Amniotic stem cell (primary cell): ENCODE measurements at places on chromosomes 5 and 9.
A peak's percentile ranks its signal among the peaks of the same experiment; 100 is the strongest.

GRCh38 chr5:122385286-122385685 is 73.2 kb downstream of the SNCAIP start:
- DNase-seq = no peak

GRCh38 chr5:52840277-52841050 is 52.7 kb downstream of the ITGA1 start:
- DNase-seq = no peak

GRCh38 chr9:13750639-13751038 is 471.1 kb upstream of the MPDZ start:
- DNase-seq = no peak

GRCh38 chr9:278651-279050 is 64.0 kb downstream of the DOCK8 start:
- no peak for DNase-seq

DNA sequence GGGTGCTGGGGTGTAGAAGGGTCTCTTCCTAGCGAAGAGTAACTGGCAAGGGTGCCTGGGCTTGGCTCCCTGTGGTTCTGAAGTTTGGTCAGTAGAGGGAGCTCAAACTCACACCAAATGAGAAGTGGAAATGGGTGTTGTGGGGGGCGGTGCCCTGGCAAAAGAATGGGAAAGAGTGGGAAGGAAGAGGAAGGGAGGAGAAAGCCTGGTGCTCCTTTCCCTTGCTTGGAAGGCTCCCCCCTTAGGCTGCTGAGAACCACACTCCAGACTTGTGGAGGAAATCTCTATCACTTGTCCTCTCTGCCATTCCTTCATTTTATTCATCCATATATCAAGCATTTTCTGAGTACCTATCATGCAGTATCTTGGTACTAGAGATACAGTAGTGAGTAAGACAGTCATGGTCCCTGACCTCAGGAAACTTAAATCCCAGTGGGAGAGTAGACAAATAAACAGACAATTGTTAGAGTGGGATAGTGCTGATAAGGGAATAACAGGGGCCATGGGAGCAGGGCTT is 13.0 kb downstream of the SLC4A9 start:
- DNase-seq = peak; percentile 28

DNA sequence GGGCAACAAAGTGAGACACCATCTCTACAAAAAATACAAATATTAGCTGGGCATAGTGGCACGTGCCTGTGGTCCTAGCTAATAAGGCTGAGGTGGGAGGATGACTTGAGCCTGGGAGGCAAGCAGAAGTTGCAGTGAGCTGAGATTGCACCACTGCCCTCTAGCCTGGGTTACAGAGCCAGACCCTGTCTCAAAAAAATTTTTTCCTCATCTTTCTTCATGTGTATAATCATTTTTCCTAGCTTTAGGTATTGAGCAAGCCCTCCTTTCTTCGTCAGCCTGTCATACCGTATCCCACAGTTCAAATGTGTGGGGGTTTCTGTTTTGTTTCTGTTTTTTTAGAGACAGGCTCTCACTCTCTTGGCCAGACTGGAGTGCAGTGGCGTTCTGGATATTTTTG is 41.3 kb downstream of the EHMT1 start:
- no peak for DNase-seq

DNA sequence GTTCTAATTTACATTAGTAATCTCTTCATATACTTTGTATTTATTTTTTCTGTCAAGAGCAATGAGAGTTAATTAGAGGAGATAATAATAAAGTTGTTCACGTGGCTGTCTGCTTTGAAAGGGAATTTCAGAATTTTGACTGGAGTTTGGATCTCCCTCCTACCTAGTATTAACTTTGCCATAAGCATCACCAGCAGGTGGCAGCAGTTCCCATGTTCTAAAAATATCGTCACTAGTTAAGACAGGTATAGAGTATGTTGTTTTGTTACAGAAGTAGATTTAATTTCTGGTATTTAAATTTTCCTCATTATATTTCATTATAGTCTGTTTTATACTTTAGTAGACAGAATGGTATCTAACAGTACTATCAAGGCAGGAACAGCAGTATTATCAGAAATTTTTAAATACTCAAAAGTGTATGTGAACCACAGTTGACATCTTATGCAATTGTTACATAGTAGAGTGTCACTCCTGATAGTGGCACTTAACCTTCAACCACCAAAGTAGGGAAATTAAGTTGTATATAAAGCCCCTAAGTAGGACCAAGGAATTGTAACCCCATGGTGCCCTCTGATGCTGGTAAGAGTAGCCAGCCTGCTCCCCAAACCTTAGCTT is 20.4 kb downstream of the GNPDA1 start:
- peak; percentile 35 for DNase-seq

GRCh38 chr9:98552331-98552730 is 156.4 kb downstream of the GABBR2 start:
- no peak for DNase-seq

GRCh38 chr5:60259730-60260129 is 366.2 kb upstream of the PDE4D start:
- DNase-seq = no peak

GRCh38 chr5:52543594-52543993 is 244.1 kb upstream of the ITGA1 start:
- no peak for DNase-seq

- no peak for DNase-seq
Observed at GRCh38 chr9:8533681-8534080, 734.1 kb upstream of the DMAC1 start.

DNA sequence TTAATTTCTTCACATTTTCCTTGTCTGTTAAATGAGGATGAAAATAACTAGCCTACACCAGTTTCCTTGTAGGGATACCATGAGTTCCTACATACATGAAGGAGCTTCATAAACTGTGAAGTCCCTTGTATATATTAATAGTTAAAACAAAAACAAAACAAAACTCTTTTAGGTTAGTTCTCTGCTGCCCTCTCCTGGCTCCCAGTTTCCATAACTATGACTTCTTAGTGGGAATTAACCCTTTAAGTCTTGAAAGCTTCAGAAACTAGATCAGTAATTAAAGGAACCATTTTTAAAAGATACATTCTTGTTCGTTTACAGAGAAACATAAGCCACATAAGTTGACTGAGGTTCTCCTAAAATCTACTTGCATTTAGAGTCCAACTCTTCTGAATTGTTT is 500.0 kb upstream of the C9orf72 start:
- no peak for DNase-seq

DNA sequence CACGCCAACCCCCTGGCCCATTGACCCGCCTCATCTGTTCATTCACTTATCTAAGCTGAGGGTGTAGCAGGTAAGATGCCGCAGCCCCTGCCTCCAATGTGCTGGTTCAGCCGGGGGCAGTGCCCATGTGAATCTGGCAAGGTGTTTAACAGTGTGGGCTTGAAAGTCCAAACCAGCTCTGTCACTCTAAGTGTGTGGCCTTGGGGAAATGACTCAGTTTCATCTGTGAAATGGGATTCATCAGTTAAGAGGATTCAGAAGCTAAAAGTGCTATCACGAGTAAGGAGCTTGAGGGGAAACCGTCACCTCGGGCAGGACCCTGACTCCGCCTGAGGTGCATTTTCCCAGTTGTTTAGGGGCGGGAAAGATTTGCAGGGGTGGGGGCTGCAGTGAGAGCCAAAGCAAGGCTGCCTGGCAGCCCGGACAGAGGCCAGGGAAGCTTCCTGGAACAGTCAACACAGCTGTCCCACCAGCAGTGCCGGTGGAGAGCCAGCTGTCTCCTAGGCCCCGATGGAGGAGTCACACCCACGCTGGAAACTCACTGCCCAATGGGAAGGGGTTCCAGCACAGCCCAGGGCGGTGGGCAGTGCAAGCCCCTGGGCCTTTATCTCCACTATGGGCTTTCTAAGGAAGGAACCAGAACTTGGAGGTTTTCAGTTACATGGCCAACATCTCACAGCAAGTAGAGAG is 9.7 kb upstream of the URM1 start:
- DNase-seq = no peak

GRCh38 chr9:14690948-14691730 is 2.1 kb downstream of the ZDHHC21 start:
- DNase-seq = no peak

GRCh38 chr9:84054341-84055010 is 73.9 kb downstream of the RMI1 start:
- no peak for DNase-seq

GRCh38 chr5:80937584-80938356 is 22.4 kb upstream of the RASGRF2 start:
- no peak for DNase-seq

DNA sequence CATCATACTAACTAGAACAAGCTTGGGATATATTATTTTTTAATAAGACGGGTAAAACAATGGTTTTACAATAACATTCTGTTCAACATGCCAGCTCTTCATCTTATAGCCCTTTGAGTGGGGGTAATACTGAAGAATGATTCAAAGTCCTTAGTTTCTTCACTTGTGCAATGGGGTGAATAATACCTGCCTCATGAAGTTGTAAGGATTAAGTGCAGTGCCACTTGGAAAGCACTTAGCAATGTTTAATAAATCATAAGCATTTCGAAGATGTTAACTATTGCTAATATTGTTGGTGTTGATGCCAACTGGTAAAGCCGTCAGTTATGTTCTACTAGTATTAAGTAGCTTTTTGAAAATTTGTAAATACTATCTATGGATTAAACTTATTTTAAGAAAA is 38.0 kb downstream of the TNPO1 start:
- DNase-seq = no peak

- DNase-seq = no peak
Observed at GRCh38 chr5:137845472-137845871, 22.2 kb upstream of the MYOT start.

DNA sequence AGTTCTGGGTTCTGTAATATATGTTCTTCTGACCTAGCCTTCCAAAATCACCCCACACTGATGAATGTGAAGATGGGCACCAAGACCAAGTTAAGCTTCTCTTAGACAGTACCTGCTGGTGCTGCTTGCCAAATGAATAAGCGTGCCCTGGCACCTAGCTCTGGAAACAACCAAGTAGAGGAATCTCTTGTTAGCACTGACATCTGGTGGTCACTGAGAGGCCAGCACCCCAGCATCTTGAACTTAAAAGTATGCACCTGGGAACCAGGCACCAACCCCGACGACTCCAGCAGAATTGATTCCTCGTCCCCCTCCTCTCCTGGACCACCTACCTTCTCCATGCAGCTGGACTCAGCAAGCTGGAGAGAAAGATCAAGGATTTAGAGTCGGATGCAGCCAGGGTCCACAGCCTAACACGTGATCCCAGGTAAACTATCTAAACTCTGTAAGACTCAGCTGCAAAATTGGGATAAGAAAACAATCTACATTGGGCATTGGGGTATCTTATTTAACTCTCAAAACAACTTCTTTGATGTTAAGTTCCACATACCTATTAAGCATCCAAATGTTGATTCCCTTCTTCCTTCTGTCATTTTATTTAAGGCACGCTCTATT is 89.8 kb downstream of the SLC1A3 start:
- DNase-seq = peak; percentile 1
